ENCODE measurements at places on chromosomes 3 and 15.

DNA sequence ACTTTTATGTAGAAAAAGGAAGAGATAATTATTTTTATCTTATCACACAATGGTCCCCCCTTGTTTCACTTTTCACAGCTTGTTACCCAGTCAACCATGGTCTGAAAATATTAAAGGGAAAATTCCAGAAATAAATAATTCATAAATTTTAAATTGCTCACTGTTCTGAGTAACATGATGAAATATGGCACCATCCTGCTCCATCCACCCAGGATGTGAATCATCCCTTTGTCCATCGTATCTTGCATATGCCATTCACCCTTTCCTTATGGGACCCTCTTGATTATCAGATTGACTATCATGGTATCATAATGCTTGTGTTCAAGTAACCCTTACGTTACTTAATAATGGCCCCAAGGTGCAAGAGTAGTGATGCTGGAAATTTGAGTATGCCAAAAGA is 43.7 kb downstream of the ANKRD28 start:
- no peak for DNase-seq

DNA sequence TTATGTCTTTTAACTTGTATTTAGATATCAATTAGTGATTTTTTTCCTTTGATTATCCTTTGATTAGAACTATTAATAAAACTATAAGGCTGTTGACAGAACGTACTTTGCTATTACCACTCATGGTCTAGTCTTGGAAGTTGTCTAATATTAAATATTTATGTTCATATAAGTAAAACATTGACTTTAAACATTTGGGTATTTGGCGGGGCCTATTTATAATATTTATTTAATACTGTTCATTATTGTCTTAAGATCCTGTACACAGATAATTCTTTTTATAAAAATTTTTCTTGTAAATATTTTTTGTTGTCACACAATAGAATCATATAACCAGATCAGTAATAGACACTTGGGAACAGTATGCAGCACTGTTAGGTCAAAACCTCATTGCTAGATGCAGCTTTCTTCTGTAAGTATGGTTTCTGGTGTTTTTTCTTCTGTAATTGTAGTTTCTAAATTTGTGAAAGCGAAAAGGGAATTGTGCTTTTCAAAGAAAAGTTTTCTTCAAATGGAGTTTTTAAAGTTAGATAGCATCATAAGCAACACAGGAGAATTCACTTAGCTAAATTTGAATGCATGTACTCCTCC is 93.4 kb downstream of the FNDC3B start:
- DNase-seq: no peak

GRCh38 chr3:45906681-45907407 is 20.5 kb downstream of the CCR9 start:
- no peak for DNase-seq

- no peak for DNase-seq
Observed at GRCh38 chr3:145089337-145089736, 1071.6 kb downstream of the PLOD2 start.

DNA sequence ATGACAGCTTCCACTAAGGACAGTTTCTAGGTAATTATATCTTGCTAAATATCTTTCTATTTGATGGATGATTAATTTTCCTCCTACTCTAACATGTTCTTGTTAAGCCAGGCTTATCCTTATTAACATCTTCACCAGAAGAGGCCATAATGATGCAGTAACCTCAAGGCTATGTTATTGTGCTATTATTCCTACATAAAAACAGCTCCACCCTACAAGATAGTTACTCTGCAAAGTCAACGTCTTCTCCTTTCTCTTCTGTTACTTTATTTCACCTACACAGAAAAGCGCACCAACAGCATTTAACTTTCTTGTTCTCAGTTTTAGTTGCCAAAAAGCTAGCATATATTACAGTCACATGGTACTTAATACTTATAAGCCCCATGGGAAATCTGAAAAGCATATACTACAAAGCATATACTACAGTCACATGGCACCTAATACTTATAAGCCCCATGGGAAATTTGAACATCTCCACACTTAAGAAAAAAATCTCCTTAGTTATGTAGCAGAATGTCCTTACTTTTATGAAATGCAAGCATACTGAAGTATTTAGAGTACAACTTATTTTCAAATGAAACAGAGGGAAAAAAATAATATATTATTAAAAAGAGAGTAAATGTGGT is 13.4 kb downstream of the ADAM10 start:
- no peak for DNase-seq

DNA sequence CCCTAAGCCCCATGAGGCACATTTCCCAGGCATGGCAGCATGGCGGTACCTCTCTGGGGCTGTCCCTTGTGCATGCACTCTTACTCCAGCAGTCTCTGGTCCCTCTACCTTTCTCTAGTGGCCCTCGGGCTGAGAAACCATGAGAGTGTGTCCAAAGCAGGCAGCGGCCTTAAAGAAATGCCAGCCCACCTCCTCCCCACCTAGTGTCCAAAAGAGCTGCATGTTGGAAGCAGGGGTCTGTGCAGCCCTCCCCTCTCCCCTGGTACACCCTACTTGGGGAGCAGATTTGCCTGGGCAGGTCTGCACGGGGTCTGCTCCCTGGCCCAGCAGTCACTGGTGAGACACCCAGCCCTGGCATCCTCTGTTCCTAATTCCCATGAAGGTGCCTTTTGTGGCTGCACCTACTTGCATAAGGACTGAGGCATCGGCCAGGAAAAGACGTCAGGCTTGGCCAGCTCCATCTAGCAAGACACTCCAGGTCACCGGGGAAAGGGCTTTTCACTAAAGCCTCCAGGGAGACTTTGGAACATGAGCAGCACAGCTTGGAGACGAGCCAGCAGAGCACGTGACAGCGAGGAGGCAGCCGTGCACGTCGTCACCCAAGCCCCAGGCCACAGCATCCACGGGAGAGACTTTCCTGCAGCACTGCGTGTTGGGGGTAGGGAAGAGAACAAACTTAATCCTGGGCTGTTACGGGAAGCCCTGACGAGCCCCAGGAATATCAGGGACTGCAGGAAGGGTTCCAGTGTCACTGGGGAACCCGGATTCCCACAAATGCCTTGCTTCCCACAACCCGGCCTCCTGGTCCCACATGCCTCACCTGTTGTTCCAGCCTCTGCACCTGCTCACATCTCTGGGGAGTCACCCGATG is 38.8 kb downstream of the TM2D3 start:
- DNase-seq: no peak

DNA sequence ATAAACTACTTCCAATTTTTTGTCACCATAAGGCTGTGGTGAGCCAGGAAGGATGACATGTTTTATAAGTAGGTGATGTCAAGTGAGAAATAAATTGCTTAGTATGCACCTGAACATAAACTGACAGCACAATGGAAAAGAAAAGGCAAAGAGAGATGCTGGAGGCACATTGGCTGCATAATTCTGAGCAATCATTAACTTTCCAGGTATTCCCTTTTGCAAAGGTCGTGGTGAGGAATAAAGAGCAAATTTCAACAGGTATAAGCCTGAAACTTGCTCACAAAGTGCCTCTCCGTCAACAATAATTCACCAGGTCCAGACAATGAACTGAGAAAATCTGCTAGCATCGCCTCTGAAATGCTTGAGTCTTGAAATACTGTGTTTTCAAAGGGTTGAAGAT is 48.2 kb downstream of the ITGB5 start:
- DNase-seq: no peak

- DNase-seq: no peak
Observed at GRCh38 chr3:186317478-186317877, 44.6 kb downstream of the DGKG start.

GRCh38 chr3:71591101-71591500 is 7.6 kb upstream of the FOXP1 start:
- DNase-seq: no peak

- DNase-seq: no peak
Observed at GRCh38 chr15:85871545-85871944, 76.8 kb upstream of the KLHL25 start.

DNA sequence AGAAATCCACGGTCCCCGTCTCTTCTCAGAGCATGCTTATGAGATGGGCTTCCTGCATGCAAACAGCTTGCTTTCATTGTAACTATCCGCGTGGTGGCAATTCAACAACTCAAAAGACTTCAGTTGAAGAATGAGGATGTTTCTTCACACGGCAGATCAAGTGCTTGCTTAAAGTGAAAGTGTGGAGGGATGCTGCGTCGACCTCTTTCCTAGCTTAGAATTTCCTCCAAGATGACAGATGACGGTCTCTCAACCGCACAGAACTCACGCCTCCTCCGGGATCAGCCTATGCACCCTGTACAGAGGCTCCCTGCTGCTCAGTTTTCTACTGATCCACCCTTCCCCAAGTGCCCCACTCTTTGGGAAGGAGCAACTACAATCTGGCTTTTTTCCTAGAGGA is 47.8 kb downstream of the PCSK6 start:
- no peak for DNase-seq

DNA sequence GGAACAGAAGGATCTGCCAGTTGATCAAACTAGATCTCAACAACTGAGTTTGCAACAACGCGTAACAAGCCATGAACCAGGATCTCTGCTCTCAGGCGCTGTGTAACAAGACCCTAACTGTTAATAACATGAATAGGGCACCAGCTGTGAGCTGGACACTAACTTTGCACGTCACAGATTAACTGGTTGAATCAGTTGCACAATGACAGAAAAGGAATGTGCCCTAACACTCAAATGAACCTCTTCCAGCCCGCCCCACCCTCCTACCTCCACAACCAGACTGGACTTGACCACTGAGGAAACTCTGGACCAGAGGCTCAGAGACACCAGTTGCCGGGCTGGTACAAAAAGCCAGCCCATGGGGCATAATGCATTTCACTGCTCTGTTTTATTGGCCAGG is 34.3 kb downstream of the MCF2L2 start:
- DNase-seq: no peak

- no peak for DNase-seq
Observed at GRCh38 chr15:85825719-85826118, 31.0 kb upstream of the KLHL25 start.

- DNase-seq: no peak
Observed at GRCh38 chr3:4306860-4307259, 3.7 kb downstream of the SETMAR start.

DNA sequence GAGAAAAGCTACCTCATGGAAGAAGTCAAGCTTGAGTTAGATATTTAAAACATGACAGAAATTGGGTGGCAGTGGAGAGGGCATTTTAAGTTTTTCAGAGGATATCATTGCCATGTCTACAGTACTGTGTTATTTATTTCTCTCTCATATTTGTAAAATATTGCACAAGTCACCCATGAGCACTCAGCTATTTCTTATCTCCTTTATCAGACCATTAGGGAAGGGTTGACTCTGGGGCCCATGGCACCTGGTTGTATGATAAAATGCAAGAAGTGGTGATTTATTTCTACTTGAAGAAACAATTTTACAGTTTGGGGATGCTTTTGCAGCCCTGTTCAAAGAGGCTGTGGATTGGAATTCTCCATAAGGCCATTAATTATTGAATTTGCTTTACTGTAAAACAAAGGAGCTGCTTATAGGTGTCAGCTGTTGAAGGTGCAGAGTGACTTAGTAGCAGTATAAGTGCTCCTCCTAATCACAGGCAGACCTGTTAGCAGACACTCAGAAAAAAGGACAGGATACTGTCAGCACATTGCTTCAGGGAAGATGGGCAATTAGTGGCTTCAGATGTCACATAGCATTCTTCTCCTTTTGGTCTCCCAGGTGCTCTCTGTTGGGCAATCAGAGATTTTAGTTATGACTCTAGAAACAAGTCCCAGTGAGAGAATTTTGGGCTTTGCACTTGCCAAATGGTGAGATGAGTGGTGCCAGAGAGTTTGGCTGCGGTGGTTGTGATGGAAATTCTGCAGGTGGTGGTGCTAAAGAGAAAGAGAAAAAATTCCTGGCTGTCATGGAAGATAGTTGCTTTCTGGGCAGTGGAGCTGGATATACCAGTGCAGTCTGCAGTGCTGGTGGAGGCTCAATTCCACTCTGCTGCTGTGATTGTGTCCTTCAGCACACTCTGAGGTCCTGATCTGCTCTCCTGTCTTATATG is 129.7 kb upstream of the ROPN1 start:
- DNase-seq: no peak

DNA sequence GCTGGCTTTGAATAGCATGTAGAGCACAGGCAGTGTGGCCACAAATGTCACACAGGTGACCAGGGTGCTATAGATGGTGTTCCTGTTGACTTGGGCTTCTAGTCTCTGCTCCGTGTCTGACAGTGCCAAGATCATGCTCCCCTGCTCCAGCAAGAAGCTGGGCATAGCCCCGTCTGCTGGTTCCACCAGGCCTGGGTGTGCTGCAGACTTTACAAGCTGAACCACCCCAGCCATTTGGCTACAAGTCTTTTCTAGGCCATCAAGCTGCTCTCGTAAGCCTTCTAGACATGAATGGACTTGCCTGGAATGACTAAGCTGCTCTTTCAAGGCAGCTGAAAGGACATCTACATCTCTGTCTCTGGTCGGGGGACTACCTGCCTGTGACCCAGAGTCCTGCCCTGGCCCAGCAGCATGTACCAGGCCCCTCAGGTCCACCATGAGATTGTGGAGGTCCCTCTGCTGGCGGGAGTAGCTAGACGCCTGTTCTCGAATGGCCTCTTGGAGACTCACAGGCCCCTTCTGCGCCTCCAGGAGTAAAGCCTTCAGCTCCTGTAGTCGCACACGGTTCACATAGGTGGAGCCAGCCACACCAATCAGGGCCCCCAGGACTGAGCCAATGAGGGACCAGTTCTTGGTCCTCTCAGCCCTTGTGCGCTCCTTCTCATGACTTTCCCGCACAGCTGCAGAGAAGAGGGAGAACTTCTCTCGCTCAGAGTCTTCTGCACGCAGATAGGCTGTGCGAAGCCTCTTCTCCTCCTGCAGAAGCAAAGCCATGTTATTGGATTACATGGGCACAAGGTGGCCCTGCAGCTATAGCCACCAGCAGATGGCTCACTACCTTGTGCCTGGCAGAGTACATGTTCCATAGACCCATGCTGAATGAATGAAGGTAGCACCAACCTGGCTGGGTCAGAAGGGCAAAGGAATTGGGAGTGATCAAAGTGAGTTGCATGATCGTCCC is 2.8 kb upstream of the PLXNB1 start:
- DNase-seq: no peak

DNA sequence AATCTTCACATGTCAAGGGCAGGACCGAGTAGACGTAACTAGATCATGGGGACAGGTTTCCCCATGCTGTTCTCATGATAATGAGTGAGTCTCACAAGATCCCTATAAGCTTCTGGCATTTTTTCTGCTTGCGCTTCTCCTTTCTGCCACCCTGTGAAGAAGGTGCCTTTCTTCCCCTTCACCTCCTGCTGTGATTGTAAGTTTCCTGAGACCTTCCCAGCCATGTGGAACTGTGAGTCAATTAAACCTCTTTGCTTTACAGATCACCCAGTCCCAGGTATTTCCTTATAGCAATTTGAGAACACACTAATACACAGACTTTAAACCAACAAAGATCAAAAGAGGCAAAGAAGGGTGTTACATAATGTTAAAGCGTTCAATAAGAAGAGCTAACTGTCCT is 156.6 kb upstream of the UBE2E2 start:
- no peak for DNase-seq

DNA sequence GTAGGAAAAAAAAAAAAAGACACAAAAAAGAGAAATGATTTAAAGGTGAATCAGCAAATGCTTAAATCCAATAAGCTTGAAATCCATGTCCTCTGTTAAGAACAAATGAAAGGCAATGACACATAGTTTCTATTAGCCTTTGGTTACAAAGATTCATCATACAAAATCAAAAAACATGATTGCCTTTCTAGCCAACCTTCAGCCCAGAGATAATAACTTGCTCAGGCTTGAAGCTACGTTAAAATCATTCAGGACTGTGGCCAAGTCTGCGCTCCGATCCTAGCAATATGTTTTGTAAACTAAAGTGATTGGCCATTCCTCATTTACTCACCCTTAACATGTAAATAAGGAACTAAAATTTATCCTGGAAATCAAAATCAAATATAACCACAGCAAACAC is 556.7 kb downstream of the FGF12 start:
- no peak for DNase-seq

GRCh38 chr15:67033012-67033411 is 32.4 kb upstream of the SMAD3 start:
- peak; percentile 26 for DNase-seq
